Type B pancreatic cell (in vitro differentiated cells): ENCODE measurements at places on chromosomes 5 and 9.

- DNase-seq: no peak
Measured at GRCh38 chr5:137344723-137345322, 154.3 kb downstream of the SPOCK1 start.

DNA sequence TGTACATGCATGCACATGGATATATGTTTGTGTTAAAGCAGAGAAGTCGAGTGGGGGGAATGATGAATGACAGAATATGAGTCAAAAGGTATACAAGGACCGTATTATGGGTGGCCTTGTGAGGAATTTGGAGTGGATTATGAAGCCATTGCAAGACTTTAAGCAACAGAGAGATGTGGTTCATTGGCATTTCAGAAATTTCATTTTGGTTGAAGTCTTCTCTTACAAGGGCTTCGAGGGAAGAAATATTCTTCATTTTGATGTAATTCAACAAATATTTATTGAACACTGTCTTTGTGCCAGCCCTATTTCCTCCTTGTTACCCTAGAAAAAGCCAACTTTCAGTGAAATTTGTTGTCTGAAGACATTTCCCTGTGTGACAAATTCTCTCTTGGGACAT is 83.9 kb upstream of the SLCO6A1 start:
- no peak for DNase-seq

- DNase-seq: no peak
Measured at GRCh38 chr9:37550781-37551180, 25.4 kb downstream of the FBXO10 start.

- peak; percentile 53 for DNase-seq
Measured at GRCh38 chr9:138075496-138075895, 197.9 kb downstream of the CACNA1B start.

DNA sequence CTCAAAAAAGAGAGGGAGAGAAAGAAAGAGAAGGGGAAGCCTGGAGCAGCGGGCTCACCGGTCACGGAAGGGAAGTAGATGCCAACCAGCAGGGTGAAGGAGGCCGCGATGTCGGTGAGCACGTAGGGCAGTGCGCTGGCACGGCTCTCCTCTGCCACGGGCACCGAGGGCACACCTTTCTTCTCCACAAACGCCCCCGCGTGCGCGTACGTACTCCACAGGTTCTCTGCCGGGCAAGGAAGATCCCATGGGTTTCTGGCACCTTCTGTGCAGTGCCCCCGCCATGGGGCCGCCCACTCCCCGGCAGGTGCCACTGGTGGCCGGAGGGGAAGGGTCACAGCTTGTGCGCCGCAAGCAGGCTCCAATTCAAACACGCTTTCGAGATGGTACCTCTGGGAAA is 30.3 kb downstream of the SLC12A7 start:
- no peak for DNase-seq

GRCh38 chr5:65126542-65127069 is 355.1 kb downstream of the ADAMTS6 start:
- no peak for DNase-seq

DNA sequence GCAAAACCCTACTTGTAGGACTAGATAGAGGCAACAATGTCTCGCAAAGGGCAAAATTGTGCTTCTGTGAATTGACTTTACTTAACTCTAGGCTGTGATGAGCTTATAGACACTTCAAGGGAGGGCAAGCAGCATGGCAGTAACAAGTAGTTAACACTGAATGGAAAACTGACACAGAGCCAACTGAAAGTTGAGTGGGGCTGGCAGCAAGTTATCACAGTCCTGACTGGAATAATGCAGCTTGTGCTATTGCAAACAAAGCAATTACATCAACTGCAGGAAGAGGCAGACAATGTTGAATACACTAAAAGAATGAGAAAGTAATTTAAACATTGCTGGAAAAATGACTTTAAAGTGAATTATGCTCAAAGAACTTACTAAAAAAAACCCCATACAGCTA is 62.2 kb downstream of the RNF38 start:
- DNase-seq: no peak

GRCh38 chr9:87119328-87119881 is 172.1 kb upstream of the GAS1 start:
- DNase-seq: no peak

GRCh38 chr5:128084228-128085167 is 932 bp downstream of the SLC12A2 start:
- peak; percentile 74 for DNase-seq

- DNase-seq: no peak
Measured at GRCh38 chr5:171392585-171393159, 5.0 kb downstream of the NPM1 start.
